ENCODE measurements at places on chromosomes 4 and X. TPM values are rescaled to one million over a fixed set of nuclear protein-coding genes. Genes with fewer than 3 reads are reported as not detected.

DNA sequence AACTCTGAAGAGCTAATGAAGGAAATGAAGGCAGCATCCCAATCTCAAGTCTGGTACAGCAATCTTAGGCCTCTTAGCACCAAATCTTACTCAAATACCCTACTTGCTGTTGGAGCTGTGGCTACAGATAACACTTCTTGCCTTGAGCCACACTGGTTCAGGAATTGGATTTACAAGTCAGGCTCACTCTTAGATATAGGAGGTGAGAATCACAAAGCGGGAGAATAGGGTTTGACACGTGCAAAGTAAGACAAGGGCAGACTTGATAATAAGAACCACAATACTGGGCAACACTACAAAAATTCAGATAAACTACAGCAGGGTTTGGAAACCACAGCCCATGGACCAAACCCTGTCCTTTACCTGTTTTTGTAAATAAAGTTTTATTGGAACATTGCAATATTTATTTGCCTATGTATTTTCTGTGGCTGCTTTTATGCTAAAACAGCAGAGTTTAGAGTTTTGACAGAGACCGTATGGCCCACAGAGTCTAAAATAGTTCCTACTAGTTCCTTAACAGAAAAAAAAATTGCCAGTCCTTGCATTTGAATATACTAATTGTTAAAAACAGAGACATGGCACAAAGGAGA lies 9.3 kb upstream of the CUL4B start:
- H3K27ac ChIP-seq, result no peak overlapping the region
- H3K4me1 ChIP-seq, result peaks cover 12% of the 10 kb centered on the region
- DNase-seq, result no peak
- H3K4me3 ChIP-seq, result no peak overlapping the region
- no peaks in the 10 kb centered on the region for H3K27me3 ChIP-seq

DNA sequence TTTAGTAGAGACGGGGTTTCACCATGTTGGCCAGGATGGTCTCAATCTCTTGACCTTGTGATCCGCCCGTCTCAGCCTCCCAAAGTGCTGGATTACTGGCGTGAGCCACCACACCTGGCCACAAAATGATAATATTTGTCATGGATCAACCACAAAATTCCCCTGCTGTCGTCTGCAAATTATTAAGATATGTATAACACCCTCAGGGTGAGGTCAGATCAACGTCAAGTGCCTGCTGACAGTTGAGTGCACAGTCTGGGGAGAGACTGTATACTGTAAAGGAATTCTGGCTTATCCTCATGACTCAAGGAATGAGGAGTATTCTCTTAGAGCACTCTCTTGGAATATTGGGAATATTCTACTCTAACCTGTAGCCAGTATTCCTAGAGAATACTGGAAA lies 11.2 kb downstream of the EPGN start:
- H3K36me3 ChIP-seq, result no peaks in the 10 kb centered on the region
- no peak for DNase-seq
- H3K27ac ChIP-seq, result no peak overlapping the region
- no peak overlapping the region for H3K4me3 ChIP-seq
- H3K4me1 ChIP-seq, result no peaks in the 10 kb centered on the region
- peaks cover 24% of the 10 kb centered on the region for H3K27me3 ChIP-seq

DNA sequence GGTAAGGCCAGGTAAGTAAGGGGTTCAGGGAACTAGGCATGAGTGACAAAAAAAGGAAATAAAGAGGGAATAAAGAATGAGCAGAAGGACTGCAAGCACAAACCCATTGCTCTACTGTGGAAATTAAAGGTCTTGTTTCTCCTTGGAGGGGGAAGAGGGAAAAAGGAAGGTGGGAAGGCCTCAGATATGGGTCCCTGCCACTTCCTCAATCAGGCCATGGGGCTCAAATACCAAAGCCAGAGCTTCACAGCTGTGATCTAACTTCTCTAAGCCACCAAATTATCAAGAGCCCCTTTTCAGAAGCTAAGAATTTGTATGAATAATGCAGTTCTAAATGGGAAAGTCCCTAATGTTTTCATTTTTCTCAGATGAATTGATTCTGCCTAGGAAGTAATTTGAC lies 4.7 kb downstream of the USP51 start:
- H3K27ac ChIP-seq, result no peak overlapping the region
- no peak for DNase-seq
- H3K4me1 ChIP-seq, result peaks cover 22% of the 10 kb centered on the region
- no peaks in the 10 kb centered on the region for H3K27me3 ChIP-seq
- H3K36me3 ChIP-seq, result no peaks in the 10 kb centered on the region

DNA sequence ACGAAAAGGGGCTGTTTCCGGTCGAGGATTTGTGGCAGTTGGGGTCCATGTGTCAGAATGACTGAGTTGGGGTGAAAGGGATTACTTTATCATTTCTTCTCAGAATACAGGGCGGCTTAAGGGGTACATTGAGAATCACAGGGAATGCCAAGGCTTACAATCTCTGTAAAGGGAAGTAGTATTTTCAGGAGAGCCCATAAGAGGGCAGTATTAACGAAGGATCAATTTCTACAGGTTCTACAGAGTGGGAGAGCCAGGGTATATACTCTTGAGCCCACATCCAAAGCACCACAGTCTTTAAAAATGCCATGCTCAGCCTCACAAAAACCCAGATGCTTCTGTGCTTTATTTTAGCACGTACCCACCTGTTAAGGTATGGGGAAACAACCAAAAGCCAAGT lies 67.7 kb upstream of the ZXDA start:
- H3K27ac ChIP-seq, result no peak overlapping the region
- H3K36me3 ChIP-seq, result no peaks in the 10 kb centered on the region
- no peaks in the 10 kb centered on the region for H3K27me3 ChIP-seq
- no peak overlapping the region for H3K4me3 ChIP-seq
- DNase-seq, result no peak

GRCh38 chrX:14697451-14697850 lies 168.1 kb downstream of the GLRA2 start:
- no peak for DNase-seq
- H3K4me3 ChIP-seq, result no peak overlapping the region
- H3K4me1 ChIP-seq, result no peaks in the 10 kb centered on the region
- no peaks in the 10 kb centered on the region for H3K27me3 ChIP-seq

- H3K4me3 ChIP-seq, result no peak overlapping the region
- H3K27me3 ChIP-seq, result no peaks in the 10 kb centered on the region
- no peaks in the 10 kb centered on the region for H3K36me3 ChIP-seq
These were observed 450.3 kb upstream of the PCDH7 start for GRCh38 chr4:30269850-30270249.

The GABRG1 gene
- not detected for polyA plus RNA-seq
